ENCODE measurements at places on chromosomes 1 and 21. TPM values are rescaled to one million over a fixed set of nuclear protein-coding genes. Genes with fewer than 3 reads are reported as not detected.

DNA sequence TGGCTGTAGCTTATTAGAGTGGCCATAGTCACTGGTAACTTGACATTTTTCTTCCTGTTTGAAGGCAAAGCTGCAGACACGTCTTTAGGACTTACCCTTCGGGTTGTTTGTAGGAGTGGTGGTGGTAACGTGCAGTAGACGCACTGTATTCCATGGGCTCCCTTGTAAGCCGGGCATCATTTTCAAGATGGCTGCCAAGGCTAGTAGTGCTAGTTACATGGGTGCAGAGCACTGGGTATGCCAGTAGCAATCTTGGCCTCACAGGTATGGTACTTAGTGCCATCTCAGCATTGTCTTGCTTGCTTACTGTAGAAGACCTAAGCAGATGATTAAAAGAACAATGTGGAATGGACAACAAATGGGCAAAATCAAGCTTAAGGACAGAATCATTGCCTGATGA lies 1.9 kb downstream of the YBX1 start:
- no peak for DNase-seq

GRCh38 chr1:183791319-183791718 lies 13.6 kb upstream of the RGL1 start:
- DNase-seq, result no peak

DNA sequence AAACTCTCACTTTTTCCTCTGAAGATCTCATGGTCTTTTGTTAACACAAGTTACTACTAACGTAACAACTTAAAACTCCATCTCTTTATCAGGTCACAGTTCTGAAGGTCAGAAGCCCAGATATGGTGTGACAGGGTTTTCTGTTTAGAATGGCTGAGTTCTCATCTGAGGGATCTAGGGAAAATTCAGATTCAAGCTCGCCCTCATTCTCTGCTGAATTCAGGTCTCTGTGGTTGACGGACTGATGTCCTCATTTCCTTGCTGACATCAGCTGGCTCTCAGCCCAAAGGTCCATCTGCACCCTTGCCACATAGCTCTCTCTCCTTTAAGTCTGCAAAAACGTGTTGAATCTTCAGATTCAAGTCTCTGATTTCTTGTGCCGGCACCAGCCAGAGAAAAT lies 6.1 kb upstream of the NTPCR start:
- no peak for DNase-seq

- DNase-seq, result no peak
Observed at GRCh38 chr1:229999004-229999670, 67.9 kb upstream of the GALNT2 start.

GRCh38 chr1:48943826-48944225 lies 167.1 kb upstream of the BEND5 start:
- DNase-seq, result no peak

DNA sequence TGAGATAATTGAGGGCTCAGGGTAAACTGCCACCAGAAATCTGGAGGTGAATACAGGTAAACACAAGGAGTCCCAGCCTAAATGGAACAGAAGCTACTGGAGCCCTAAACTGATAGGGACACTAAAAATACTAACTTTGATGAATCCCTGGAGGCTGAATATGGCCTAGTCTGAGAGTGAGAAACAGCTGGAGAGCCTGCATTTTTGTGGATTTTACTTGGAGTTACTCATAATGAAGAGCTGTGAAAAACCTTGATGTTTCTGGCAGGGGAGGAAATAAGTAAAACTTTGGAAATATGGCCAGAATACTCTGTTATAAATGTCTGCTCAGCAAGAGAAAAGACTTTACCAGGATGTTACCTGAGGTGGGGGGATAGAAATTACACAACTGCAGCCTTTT lies 164.4 kb downstream of the LIPI start:
- DNase-seq, result no peak

- DNase-seq, result no peak
Observed at GRCh38 chr1:248316796-248317195, 7.6 kb downstream of the OR2M7 start.

DNA sequence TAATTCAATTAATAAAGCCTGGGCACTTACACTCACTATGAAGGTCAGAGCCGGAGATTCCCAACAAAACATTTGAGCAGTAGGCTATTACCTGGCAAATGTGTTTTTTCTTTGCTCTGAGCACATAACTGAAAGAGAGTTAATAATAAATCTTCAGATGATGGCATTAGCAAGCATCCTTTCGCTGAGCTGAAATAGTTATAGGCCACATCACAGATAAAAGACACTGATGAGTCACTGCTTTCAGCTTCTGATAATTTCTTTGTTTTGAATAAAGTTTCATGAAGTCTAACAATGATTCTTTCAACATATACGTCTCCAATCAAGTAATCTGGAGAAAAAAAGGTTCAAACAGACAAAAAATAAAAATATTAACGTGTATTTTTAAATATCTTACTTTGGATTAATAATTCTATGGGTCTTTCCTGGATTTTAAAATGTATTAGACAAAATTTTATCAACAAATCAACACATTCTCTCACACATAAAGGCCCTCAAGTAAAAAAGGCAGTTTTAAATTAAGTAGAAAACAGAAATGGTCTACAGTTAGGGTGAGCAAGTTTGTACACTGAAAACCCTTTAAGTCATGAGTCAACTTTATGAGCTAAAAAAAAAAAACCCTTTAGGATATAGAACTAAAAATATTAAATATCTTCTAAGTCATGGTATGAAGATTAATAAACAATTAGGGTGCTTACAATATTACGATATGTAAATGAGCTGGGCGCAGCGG lies 33.1 kb downstream of the LTN1 start:
- no peak for DNase-seq

DNA sequence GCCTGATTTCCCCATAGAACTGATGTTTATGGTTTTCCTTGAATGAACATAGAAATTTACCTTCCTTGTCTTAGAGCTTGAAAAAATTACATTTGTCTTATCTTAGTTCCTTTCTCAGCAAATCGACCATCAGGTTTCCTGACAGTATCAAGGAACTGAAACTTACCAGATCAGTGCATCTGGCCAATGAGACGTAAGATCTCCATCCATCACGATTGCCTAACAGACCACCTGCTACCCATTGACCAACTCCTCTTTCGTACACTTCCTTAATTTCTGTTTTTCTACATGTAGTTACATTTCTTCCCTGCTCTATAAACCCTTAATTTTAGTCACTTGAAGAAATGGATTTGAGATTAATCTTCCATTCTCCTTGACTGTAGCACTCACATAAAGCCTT lies 57.4 kb upstream of the TMPRSS15 start:
- DNase-seq, result no peak

- DNase-seq, result no peak
Observed at GRCh38 chr1:205074084-205074483, 10.2 kb downstream of the TMEM81 start.

DNA sequence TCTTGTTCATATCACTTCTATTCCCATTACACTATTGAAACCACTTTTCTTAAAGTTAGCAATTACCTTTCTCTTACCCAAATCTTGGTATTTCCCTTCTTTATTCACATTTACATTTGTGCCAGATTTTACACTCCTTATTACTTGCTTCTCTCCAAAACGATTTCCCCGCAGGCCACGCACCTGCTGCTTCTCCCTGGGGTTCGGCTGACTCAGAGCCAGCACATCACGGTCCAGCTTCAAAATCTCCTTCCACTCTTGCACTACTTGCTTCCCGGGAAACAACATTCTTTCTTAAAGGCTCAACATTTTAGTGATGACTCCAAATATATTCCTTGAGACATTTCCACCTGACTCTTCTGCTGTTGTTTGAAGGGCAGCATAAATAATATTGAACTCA lies 20.7 kb downstream of the LHX9 start:
- no peak for DNase-seq

GRCh38 chr1:20281801-20282200 lies 8.9 kb upstream of the VWA5B1 start:
- DNase-seq, result no peak

- DNase-seq, result no peak
Observed at GRCh38 chr1:168801032-168801745, 72.2 kb upstream of the DPT start.

DNA sequence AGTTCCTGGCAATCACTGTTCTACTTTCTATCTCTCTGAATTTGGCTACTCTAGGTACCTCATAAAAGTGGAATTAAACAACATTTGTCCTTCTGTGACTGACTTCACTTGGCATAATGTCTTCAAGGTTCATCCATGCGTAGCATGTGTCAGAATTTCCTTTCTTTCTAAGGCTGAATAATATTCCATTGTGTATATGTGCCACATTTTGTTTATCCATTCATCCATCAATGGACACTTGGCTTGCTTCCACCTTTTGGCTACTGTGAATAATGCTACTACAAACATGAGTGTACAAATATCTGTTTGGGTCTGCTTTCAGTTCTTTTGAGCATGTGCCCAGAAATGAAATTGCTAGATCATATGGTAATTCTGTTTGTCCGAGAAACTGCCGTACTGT lies 14.7 kb downstream of the CACHD1 start:
- no peak for DNase-seq

DNA sequence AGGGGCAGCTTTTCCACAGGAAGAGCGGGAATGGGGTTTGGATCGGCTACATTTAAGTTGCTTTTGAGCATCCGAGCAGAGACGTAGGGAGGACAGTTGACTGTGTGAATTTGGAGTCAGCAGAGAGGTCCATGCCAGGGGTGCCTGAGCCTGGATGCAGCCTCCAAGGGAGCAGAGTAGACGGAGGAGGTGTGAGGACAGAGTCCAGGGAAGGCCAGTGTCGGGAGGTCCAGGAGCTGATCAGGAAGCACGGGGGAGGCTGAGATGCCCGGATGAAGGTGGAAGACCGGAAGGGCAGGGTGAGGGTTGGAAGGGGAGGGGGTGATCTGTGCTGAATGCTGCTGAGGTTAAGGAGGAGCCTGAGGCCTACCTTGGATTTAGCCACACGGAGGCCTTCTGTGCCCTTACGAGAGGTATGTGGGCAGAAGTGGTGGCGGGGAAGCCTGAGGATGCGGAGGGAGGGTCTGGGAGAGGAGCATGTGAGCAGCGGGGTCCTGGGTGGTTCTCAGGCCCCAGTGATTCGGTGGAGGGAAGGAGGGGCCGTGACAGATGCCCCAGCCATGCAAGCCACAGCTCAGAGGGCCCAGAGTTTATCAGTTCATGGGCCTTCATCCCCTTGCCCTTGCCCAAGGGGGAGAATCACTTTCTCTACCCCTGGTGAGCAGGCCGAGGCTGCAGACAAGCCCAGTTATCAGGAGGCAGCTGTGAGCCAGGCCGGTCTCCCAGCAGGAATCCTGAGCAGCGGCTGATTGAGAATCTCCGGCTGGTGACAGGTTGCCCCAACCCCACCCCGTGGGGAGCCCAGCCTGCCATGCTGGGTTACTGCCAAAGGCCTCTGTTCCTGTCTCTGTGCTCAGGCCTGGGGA lies 54.0 kb upstream of the ACTL8 start:
- DNase-seq, result no peak

- DNase-seq, result no peak
Observed at GRCh38 chr1:178408871-178409270, 87.9 kb downstream of the CLEC20A start.

Gene OLIG2
- not detected for total RNA-seq

Gene CD53
- 55.6 TPM for total RNA-seq

Gene DMRTA2
- 0.41 TPM for total RNA-seq

Gene ADORA3
- 29.5 TPM for total RNA-seq

Gene TDRD5
- not detected for total RNA-seq

Gene KIF26B
- 0.41 TPM for total RNA-seq

Data from thoracic aorta (tissue), 2 donors.